Stimulated activated CD4-positive, alpha-beta T cell treated with anti-CD3 and anti-CD28 coated beads, Interleukin-4, amount 100 ng/mL, for 48 hours (primary cell): ENCODE measurements at places on chromosomes 12 and 14.

GRCh38 chr14:26206640-26207039 is 391.2 kb downstream of the NOVA1 start:
- no peak for DNase-seq

GRCh38 chr12:5014269-5014668 is 29.4 kb upstream of the KCNA5 start:
- no peak for DNase-seq

DNA sequence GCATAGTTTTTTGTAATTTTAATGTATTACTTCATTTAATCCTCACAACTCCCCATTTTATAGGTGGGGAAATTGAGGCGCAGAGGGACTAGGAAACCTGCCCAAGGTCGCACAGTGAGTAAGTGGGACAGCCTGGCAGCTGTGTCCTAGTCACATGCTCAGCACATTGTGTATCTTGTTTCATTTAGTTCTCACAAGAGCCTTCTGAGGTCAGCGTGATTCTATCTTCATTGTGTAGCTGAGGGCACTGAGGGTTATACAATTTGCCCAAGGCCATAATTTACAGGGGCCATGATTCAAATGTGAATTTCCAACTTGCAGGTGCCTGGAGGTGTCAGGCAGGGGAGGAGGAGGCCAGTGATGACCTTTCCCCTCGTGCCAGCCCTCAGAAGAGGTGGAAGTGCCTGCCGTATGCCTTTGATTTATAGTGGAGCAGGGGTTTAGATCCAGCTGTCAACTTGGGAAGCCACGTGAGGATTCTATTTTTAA is 30.3 kb upstream of the SMOC1 start:
- no peak for DNase-seq

DNA sequence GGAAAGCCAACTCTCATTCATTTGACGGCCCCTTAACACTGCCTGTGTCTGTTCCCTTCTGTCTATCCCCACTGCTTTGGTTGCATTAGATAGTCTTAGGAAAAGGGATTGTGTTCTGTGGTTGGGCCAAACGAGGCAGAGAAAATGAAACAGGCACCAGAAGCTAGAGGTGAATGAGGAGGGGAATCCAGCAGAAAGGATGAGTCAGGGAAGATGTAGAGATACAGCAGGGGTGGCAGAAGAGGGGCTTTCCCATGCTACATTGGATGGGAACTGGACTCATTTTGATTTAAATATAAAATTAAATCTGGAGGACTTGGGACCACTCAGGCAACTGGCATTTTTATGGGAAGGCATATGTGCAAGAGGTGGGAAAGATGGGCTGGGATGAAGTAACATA is 43.3 kb downstream of the OTOGL start:
- no peak for DNase-seq

GRCh38 chr12:42815068-42815467 is 225.5 kb upstream of the PRICKLE1 start:
- no peak for DNase-seq

GRCh38 chr12:122121745-122122144 is 43.2 kb downstream of the MLXIP start:
- no peak for DNase-seq

DNA sequence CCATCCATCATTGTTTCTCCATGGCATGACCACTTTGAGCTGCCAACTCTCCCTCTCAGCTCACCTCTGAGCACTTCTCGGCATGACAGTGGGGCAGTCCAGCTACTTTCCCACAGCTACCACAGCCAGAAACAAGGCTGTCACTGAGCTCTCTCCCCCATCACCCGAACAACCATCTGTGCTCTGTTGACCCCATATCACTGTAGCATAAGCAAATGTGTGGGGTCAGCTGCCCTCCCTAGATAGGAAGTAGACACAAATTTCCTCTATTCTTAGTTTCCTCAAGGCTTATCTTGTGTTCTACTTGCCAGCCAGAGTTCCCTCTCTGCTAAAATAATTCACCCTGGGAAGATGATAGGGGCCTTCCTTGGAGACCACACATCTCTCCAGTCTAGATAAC is 82.6 kb upstream of the FUT8 start:
- DNase-seq: no peak

- peak; percentile 48 for DNase-seq
Observed at GRCh38 chr14:70907996-70908934, 1.0 kb downstream of the PCNX1 start.

DNA sequence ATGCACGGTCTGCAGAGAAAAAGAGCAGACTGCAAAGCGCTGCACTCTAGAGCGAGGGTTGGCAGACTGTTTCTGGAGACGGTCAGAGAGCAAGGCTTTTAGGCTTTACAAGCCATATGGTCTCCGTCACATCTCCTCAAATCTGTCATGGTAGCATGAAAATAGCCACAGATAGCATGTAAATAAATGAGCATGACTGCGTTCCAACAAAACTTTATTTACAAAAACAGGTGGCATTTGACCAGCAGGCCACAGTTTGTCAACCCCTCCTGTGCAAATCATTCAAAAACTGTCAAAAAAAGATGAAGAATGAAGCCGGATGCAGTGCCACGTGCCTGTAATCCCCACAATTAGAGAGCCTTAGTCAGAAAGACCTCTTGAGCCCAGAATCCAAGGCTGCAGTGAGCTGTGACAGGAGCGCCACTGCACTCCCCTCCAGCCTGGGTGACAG is 18.9 kb downstream of the SYNE3 start:
- DNase-seq: no peak

DNA sequence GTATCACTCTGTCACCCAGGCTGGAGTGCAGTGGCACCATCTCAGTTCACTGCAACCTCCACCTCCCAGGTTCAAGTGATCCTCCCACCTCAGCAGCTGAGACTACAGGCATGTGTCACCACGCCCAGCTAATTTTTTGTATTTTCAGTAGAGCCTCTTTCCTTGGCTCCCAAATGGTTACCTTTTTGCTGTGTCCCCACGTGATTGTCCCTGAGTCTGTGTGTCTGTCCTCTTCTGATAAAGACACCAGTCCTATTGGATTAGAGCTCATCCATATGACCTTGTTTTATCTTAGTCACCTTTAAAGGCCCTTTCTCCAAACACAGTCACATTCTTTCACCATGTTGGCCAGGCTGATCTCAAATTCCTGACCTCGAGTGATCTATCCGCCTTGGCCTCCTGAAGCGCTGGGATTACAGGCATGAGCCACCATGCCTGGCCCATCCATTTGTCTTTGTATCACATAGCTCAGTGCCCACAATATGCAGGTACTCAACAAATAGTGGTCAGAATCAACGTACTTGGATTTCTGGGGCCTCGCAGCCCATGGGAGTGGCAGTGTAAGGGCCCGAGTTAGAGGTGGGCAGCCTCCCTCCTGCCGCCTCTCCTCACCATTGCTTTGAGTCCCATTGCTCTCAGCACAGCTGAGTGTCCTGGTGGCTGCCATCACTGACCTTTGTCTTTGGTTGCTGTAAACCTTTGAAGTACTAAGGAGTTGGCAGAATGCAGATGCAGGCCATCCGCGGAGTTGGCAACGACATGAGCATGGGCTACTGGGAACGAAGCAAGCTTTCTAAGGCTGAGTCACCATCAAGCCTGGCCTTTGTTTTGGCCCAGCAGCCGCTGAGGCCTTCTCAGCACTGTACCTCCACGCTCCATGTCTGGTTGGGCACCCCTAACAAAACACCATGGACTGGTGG is 9.3 kb downstream of the TPCN1 start:
- DNase-seq: no peak

DNA sequence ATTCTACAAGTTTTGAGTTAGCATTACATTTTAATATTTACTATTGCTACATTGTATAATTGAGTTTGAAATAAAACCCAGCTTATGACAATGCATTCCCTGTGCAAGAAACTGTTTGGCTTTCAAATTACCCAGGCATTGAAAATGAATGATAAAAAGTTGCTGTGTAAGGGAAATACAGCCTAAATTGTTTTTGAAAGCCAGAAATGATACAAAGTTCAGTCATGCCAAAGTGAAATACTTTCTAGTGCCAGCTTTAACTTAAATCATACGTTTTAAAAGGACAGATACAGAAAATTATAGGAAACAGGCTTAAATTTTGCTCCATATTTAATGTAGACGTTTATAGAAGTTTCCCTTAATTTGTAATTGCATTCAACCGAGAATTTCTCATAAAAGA is 2.8 kb downstream of the MGAT2 start:
- DNase-seq: no peak

DNA sequence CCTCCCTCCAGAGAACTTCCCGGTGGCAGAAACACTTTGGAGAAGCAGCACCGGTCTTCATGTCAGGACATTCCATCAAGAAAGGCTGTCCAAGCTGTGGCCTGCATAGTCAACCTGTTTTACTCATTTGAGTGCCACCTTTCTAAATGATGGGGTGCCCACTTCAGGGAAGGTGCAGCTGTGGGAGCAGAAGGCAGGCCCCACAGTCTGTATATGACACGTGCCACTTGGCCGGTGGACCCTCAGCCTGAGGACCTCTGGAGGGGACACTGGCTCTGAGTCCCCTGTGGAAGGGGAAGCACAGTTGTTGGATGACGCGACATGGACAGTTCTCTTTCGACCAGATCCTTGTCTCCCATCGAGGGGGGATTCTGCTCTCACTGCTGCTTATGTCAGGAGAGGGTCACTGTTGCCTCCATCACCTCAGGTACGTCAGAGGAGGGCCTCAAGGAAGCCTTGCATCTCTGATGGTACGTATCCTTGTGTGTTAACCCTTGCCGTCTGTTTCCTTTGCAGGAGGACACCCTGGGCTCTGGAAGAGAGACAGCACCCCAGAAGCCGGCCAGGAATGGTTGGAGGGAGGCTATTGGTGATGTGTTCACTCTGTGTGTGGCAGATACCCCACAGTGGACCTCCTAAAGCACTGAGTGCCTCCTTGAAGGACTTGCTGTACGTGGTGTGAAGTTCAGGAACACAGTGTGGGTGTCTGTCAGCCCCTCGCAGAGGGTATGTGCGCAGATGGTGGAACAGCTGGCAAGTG is 132.1 kb upstream of the RTL1 start:
- DNase-seq: no peak

GRCh38 chr14:104134061-104134965 is 4.1 kb upstream of the KIF26A start:
- DNase-seq: no peak

GRCh38 chr14:50060871-50061663 is 55.3 kb downstream of the VCPKMT start:
- peak; percentile 53 for DNase-seq

DNA sequence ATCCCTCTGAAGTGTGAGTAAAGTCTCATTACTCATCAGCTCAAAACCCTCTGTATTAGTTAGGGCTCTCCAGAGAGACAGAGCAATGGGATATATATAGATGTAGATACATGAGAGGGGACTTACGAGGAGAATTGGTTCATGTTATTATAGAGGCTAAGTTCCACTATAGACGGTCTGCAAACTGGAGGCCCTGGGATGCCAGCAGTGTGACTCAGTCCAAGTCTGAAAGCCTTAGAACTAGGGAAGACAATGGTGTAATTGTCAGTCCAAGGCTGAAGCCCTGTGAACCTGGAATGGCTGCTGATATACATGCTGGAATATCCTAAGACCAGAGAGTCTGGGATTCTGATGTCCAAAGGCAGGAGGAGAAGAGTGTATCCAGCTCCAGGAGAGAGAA is 57.3 kb upstream of the CEP83 start:
- DNase-seq: no peak

DNA sequence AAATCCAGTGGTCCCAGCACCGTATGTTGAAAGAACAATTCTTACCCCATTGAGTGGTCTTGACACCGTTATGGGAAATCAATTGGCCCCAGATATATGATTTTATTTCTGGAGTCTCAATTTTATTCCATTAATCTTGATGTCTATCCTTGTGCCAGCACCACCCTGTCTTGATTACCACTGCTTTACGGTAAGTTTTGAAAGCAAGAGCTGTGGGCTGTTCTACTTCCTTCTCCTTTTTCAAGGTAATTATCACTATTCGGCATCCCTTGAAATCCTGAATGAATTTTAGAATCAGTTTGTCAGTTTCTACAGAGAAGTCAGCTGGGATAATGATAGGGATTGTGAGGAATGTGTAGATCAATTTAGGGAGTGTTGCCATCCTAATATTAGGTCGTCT is 160.8 kb upstream of the SFSWAP start:
- DNase-seq: no peak

- no peak for DNase-seq
Observed at GRCh38 chr12:54006559-54007220, 2.1 kb upstream of the HOXC8 start.

DNA sequence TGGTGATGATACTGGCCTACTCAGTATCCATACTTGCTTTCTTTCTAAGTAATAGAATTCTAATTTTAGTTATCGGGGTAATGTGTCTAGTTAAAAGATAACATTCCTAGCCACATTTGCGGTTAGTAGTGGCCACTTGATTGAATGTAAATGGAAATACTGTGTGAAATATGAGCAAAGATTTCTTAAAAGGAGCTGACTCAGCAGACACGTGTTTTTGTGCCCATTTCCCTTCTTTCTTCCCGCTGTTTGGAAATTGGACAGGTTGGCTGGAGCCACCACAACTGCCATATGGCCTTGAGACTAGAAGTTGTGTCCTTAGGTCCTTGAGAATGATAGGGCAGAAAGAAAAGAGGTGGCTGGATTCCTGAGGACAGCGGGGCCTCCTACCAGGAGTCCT is 19.8 kb upstream of the DCD start:
- DNase-seq: no peak

DNA sequence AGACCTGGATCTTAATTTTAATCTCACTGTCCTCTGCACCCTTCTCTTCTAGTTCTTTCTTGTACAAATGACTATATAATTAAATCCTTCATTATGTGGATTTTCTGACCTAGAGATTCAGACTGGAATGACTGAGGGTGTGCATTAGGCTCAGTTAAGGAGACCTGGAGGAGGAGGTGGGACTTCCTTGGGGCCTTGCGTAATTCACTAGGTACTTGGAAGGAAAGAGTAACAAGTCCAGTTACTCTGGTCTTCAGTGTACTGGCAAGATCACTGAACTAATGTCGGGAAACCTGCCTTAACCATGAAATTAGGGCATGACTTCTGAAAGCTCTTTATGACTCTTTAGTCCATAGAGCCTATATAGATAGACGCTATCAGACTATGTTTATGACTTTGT is 441.4 kb downstream of the EGLN3 start:
- DNase-seq: no peak

DNA sequence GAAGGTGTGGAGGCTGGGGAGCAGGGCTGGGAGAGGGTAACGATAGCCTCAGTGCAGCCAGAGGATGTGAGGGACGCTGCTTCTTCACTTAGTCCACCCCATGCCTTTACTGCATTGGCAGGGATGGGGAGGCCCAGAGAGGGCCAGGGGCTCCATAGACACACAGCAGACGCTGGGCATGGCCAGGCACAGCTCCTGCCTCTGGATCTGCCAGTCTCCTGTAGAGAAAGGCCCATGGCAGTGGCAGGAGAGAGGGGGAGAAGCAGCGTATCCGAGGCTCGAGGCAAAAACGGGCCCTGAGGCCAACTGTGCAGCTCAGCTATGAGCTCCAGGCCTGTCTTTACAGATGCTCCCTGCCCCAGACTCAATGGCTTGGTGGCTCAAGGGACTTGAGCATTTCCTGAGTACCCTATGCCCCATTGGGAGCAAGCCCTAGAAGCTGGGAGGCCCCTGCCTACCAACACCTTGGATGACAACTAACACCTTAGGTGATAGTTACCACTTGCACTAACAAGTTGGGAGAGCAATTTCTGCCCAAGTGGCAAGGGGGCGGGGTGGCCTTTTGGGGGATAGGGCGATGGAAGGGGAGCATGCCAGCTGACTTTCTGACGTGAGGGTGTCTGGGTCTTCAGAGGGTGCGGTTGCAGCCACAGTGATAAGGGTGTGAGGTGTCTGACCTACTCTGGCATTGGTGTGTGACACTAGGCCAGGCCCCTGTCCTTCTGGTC is 5.0 kb upstream of the LBHD2 start:
- DNase-seq: no peak

GRCh38 chr14:64910847-64911495 is 3.3 kb upstream of the CHURC1 start:
- DNase-seq: no peak
